ENCODE measurements at places on chromosomes 12 and 14.

GRCh38 chr12:66446276-66446675, 144.0 kb downstream of the HELB start:
- no peak for DNase-seq

- no peak for DNase-seq
Observed at GRCh38 chr14:99072433-99072832, 199.6 kb downstream of the BCL11B start.

GRCh38 chr14:65281991-65282895, 130.3 kb upstream of the FUT8 start:
- DNase-seq, result no peak

DNA sequence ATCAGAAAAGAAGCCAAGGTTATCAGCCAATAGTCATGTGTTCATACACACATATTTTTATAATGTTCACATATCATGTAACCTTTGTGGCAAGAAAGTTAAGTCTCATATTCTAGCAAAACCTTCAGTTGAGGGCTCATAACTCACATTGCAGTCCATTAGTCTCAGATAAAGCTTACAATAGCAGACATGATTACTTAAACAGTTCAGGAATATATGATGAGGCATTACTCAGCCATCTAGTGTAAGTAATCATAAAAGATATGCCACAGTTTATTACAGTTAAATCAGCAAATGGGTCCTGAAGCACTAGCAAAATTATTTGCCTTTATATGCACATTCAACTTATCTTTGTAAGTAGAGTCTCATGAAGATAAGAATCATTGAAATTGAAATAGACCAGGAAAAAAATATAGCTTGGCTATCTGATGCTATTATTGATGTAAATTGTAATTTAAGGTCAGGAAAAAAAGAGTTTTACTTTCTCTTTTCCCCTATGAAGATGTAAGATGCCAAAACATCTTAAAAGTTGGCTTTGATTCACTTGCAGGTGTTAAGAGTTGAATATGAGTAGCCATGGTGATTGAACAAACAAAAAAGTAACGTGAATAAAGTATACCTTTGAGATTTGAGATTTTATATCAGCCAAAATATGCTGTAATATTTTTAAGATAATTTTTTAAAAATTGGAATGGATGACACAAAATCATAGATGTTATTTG, 537.0 kb downstream of the SLC6A15 start:
- DNase-seq, result no peak

GRCh38 chr14:83300476-83301064, 1766.9 kb upstream of the SEL1L start:
- no peak for DNase-seq

- DNase-seq, result no peak
Observed at GRCh38 chr12:120735181-120735580, 9.6 kb downstream of the ACADS start.

DNA sequence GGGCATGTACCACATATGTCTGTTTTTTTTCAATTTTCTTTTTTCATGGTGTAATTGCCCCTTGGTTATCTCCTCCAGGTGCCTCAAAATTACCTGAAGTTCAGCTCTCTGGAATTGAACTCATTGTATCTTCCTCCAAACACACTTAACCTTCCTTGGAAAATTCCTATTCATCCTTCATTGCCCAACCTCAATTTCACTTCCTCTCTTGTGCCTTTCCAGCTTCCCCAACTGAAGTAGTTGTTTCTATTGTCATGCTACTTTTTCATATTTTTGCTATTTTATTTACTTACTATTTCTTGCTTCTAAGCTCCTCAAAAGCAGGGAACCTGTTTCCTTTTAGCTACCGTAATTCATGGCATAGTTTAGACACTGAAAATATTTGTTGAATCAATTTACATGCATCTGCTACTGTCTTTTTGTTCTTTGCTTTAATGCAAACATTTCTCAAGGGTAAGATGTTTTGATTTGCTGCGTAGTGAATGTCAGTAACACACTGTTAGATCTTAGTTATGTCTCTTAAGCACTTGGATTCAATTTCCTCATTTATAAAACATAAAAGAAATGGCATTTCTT, 37.0 kb upstream of the STXBP6 start:
- DNase-seq, result no peak

DNA sequence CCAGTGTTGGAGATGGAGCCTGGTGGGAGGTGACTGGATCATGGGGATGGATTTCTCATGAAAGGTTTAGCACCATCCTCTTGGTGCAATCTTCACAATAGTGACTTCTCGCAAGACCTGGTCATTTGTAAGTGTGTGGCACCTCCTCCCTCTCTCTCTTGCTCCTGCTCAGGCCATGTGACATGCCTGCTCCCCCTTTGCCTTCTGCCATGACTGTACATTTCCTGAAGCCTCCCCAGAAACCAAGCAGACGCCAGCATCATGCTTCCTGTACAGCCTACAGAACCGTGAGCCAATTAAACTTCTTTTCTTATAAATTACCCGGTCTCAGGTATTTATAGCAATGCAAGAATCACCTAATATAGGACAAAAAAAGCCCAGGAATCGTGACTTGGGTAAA, 171.0 kb upstream of the FOXN3 start:
- no peak for DNase-seq

DNA sequence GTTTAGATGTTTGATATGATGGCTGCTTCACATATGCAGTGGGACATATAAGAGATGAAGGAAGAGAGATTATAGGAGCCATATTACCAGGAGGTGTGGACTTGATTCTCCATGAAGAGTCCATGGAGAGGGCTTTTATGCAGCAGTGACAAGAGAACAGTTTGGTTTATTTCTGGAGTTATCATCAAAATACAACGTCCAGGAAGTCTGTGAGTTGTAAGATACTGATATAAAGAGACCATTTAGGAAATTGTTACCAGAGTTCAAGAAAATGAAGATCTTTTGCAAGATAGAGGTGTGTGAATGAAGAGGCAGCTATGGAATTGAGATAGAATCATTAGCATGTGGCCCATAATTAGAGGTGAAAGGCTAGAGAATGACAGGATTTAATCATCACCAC, 431.7 kb downstream of the NPAS3 start:
- no peak for DNase-seq

DNA sequence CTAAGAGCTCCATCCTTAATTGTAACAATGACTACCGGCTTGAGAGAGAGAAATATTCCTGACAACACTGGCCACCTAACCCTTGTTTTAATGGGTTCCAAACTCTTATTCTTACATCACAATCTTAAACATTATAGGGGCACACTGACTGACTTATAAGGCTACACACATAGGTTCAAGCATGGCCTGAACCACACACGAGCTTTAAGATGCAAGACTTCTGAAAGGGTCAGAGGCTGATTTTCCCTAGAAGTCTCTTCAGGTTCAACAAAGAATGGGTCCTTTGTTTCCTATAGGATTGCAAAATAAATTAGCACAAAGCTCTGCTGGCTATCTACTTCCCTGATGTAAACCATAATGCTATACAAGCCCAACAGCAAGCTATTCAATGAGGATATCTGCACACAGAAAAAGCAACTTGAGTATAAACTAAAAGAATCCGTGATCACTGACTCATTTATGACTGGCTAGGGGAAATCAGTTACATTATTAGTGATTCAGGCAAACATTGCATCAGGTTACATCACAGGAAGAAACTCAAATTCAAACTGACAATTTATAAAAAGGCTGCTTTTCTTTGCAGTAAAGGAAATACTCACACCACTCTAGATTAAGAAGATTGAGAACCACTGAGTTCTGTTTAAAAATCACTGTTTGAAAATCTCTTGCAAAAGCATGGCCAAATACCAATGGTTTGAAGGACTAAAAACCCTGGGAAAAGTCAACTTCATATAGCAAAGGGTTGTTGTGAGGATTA, 8.5 kb downstream of the BTG1 start:
- DNase-seq, result no peak

DNA sequence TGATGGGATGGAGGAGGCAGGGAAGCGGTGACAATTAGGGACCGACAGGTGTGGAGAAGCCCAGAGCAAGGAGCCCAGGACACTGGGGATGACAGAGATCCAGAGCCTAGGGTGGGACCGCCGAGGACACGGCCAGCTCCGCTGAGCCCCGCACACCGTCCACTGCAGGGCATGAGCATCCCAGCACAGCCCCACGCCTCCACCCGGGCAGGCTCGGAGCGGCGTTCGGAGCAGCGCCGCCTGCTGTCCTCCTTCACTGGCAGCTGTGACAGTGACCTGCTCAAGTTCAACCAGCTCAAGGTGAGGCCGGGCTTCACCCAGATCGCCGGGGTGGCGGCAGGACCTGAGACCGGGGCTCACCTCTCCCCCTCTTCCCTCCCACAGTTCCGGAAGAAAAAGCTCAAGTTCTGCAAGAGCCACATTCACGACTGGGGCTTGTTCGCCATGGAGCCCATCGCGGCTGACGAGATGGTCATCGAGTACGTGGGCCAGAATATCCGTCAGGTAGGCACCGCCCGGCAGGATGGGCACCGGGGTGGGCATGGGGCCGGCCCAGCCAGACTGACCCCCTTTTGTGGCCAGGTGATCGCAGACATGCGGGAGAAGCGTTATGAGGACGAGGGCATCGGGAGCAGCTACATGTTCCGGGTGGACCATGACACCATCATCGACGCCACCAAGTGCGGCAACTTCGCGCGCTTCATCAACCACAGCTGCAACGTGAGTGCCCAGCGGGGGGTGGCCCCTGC, 23.7 kb downstream of the SETD1B start:
- DNase-seq, result no peak

DNA sequence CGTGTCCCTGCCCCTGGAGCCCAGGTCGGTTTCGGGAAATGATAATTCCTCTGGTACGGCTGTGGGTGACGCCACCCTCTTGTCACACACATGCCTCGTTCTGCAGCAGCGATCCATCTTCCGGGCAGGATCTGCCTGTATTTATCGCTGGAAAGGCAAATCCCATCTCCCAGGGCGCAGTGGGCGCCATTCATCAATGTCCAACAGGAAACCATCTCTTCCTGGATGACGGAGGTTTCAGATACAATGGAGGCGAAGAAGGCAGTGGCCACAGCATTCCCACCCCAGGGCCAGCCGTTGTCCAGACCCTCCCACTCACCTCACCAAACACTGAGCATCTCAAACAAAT, 74.2 kb downstream of the NOC4L start:
- DNase-seq, result no peak

GRCh38 chr12:108820707-108821406, 36.5 kb downstream of the SSH1 start:
- DNase-seq, result no peak

GRCh38 chr12:26963413-26963812, 25.1 kb downstream of the FGFR1OP2 start:
- DNase-seq, result no peak

- no peak for DNase-seq
Observed at GRCh38 chr12:96294831-96295230, 100.7 kb downstream of the ELK3 start.

GRCh38 chr12:127656266-127656665, 610.7 kb upstream of the TMEM132C start:
- no peak for DNase-seq

GRCh38 chr14:32078858-32079216, 1.7 kb downstream of the ARHGAP5 start:
- DNase-seq, result no peak

DNA sequence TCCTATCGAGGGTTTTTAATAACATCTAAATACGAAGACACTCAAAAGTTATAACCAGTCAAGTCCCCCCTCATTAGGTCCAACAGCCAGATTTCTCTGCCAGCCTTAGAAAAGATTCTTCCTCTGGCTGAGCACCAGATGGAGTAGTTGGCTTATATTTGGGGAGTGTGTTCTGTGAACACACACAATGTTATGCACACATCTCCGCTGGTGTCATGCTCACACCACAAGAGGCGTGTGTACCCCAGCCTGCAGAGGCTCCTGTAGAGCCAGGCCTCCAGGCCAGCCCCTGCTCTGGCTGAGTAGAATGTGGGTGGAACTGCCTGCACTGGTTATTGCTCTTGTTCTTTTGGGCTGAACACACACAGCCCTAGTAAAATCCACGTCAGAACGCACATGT, 64.0 kb downstream of the PIWIL1 start:
- DNase-seq, result no peak

DNA sequence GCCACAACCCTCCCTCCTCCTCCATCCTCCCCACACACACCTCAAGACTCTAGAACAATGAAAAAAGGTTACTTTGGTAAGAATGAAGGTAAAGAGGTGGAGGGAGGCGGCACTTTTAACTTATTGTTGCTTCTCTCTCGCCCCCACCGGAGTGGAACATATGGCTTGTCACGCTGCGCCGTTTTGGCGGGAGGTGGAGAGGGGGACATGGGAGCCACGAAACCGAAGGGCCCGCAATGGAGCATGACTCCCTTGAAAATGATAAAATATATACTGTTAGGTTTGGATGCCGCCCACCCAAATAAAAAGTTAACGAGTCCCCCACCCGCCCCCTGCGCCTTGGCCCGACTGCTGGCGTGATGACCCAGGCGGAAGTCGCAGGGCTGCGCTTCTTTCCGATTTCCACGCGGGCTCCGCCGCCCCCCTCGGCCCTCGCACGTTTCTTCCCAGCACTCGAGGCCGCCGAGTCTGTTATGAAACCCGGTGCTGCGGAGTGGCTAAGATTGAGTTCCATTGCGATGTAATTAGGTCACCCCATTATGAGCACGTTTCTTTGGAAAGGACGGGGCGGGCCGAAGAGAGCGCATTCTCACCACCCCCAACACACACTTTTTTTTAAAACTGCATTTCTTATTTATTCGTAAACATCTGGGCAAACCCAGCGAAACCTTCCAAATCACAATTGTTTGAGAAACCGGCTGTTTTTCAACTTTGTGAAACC, 1.4 kb upstream of the ZFP36L1 start:
- peak; percentile 70 for DNase-seq

DNA sequence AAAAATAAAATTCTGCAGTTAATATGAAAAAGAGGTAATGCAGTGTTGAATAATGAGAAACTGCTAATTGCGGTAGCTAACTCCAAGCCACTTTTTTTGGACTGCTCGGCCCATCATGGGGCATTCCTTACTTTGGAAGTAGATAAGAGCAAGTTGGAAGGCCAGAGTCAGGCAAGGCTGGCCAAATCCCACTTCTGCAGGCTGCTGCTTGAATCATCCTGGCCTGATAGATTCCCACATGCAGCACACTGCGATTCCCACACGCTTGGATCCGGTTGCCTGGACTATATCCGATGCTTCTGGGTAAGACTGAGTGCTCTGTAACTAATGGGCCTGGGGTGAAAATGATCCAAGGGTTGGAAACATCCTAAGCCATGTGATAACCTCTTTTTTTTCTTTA, 10.6 kb downstream of the EIF2B2 start:
- DNase-seq, result no peak
